Hematopoietic multipotent progenitor cell treated with erythropoietin and hydrocortisone succinate and interleukin-3 and kit ligand, for 15 days (in vitro differentiated cells): ENCODE measurements at places on chromosomes 7 and 10.

GRCh38 chr10:21352886-21353285, 172.6 kb downstream of the SKIDA1 start:
- no peak for DNase-seq

DNA sequence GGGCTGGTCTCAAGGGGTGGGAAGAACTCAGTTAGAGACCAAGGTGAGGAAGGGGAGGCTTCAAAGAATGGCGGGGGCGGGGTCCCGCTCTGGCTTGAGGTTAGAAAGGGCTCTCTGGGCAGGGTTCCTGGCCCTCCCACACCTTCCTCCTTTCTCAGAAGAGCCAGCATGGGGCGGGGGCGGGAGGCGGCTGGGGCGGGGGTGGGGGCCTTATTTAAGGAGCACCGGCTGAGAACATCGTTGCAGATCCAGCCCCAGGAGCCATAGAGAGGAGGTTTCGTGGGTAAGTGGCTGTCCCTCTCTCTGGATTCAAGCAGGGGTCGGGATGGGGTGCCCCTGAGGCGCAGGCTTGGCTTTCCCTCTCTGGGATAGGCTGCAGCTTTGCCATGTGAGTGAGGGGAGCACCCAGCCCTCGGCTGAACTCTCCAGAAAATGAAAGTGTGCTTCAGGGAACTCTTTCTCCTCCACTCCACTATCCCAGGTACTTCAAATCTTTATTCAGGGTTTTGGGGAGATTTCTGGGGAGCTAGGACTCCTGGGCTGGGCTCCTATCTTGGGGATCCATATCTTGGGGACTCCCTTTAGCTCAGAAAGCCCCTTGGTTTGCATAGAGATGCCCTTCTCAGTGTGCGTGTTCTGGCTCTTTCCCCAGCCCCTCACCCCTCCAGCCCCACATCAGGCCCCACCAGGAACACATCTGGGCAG, 3.3 kb upstream of the CUEDC2 start:
- DNase-seq, result no peak

DNA sequence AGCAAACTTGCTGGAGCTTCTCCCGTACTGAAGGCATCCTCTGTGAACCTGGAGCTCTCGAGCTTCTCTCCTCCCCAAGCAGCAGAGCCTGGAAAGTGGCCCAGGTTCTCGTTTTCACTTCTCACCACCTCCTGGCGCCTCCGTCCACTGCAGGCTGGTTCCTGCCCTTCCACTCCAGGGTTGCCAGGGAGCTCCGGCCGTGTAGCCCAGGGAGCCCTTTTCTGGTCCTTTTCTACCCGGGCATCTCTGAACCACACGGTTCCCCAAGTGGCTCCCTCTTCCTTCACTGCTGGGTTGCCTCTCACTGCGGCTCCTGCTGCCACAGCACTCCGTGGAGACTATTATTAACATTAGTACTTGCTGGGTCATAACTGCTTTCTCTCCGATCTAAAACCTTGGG, 208.6 kb upstream of the PPP2R2D start:
- DNase-seq, result no peak

DNA sequence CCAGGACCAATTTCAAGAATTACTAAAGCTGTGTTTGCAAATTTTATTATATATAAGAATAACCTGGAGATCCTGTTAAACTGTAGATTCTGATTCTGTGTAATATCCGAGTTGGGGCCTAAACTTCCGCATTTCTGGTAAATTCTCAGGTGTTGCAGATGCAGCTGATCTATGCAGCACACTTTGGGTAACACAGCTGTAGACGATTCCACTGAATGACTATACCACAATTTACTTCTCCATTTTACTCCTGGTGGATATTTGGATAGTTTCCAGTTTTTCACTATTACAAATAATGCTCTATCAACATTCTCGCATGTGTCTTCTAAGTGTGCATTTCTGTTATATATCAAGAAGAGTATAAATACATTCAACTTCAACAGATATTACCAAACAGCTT, 7.5 kb downstream of the GDI2 start:
- DNase-seq, result no peak

DNA sequence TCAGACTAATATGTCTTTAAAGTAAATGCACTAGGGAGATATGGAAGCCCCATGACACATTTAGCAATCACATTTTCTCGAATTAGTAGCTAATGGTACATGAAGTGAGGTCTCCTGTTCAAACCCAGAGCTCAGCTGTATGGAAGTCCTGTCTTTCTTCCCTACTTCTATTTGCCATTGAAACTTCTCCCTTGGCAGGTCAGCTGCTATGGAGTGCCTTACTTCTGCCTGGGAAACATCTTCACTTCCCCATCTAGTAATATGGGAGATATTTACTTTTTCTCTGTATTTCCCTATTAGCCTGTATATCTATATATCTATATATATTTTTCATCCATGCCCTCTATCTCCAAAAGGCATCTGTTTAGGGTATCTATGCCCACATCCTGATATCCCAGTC, 225.3 kb upstream of the INHBA start:
- DNase-seq, result no peak

DNA sequence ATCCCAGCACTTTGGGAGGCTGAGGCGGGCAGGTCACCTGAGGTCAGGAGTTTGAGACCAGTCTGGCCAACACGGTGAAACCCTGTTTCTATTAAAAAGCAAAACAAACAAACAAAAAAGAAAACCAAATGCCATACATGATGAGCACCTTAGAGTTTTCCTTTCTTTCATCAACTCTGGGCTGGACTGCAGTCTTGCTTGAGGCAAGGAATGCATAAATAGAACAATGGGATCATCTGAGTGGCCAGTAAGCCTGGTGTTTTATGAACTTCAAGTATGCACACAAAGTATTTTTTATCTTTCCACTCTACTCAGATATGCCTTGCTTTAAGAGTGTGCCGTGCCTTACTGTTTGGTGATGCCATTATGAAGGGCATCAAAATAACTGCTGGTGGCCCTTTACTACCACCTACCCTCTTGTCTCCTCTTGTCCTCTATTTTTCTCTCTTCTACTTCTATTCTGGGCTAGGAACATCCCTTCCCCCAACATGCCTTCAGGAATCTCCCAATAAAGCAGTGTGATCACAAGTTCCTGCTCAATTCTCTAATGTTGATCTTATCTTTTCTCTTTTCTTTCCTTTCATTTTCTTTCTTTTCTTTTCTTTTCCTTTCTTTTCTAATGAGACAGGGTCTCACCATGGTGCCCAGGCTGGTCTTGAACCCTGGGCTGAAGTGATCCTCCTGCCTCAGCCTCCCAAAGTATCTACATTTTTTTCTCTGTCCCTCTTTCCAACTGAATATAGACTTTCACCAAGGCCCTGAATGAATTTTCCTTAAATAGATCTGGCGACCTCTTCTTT, 10.2 kb downstream of the SCD start:
- no peak for DNase-seq

DNA sequence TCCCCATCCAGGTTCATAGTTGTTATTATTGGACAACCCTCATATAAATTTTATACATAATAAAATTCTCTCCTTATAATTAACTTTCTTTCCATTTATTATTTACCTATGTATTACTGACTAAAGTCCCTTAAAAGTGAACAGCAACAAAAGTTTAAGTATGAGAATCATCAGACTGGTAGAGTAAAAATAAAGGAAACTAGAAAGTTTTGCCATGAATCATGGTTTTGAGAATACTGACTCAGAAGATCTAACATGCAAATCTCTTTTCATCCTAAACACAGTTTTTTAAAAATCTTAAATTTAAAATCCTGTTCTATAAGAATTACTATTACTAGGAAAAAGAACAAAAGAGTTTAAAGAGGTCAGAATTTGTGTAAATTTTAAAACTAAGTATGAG, 32.1 kb downstream of the HERC4 start:
- no peak for DNase-seq

DNA sequence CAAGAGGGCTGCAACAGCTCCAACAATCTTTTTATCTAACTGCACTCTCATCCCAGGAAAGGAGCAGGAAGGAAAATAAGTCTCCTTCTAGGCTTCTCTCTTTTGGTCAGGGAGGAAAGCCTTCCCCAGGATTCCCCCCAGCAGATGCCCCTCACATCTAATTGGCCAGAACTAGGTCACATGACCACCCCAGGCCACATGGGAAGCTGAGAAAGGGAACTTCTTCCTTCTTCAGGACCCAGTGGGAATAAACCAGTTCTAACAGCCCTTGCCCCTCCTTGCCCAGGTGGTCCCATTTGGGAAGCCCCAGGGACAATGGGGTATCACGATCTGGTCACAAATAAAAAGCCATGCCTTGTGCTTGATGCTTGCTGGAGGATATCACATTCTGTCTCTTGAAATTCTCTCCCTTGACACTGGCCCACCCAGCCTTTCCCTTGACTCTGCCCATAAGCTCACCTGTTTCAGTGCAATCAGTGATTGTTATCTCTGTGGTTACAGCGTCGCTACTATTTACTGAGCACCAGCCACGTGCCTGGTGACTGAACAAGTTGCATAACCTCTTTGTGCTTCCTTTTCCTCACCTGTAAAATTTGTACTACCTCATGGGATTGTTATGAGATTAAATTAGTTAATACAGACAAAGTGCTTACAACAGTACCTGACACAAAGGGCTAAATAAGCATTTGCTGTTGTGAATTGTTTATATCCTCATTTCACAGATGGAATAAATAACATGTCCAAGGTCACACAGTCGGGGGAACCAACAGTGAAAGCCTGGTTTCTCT, 9.0 kb upstream of the TACR2 start:
- DNase-seq, result no peak

DNA sequence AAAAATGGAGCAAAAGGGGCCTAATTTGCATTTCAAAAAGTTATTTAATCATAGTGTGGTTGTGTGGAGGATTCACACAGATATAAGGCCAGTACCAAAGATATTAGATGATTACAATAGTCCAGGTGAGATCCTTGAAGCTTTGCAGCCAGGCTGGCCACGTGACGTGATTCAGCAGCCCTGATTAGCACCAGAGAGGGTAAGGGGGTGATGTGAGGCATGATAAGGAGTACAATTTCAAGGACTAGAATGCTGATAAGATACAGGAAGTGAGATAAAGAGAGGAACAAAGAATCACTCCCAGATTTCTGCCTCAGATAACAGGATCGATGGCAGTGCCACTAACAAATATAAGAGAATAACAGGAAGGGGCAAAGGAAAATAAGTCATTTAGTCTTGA, 108.4 kb upstream of the PALS2 start:
- no peak for DNase-seq

DNA sequence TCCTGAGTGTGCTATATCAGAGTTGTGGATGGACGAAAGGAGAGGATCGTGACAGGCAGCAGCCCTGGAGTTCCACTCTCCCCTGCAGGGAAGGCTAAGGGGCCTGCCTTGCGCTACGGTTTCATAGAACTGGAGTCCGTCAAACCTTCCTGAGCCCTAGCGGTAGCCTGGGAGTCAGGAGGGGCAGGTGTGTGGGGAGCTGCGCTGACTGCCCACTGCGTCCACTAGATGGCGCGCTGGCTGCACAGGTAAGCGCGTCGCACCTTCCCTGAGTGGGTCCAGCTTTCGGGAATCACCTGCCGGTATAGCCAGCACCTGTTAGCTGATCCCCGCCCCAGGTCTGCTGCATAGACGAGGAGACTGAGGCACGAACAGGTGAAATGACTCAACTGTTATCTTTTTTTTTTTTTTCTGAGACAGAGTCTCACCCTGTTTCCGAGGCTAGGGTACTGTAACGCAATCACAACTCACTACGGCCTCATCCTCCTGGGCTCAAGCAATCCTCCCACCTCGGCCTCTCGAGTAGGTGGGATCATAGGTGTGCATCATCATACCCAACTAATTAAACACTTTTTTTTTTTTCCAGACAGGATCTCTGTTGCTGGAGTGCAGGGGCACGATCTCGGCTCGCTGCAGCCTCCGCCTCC, 20.2 kb upstream of the BAIAP2L1 start:
- DNase-seq, result peak; percentile 56

GRCh38 chr10:101682172-101682825, 12.7 kb downstream of the FBXW4 start:
- no peak for DNase-seq

DNA sequence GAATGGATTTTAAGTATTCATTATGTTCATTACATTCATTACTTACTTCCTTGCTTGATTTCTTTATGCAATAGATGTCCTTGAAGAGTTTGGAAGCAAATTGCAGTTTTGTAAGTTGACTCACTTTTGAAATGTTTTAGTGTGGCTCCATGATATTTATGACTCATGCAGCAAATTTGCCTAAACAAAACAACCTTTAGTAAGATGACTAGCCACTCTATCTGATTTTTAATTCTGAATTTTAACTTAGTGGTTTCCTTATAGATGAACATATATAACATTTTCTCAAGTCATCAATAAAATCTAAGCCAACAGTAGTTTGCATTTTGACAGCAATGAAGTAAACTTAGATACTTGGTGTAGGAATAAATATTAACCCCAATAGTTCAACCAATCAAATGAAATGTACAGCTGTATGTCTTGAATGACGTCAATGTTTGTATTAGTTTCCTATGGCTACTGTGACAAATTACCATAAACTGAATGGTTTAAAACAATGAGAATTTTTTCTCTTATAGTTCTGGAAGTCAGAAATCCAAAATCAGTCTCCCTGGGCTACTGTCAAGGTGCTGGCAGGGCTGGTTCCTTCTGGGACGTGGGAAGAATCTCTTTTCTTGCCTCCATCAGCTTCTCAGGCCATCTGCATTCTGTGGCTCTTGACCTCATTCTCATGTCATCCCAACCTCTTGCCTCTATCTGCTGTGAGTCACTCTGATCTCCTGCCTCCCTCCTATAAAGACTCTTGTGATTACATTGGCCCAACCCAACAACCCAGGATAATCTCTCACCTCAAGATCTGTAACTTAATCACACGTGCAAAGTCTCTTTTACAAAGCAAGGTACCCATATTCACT, 73.4 kb downstream of the AHR start:
- DNase-seq, result no peak

DNA sequence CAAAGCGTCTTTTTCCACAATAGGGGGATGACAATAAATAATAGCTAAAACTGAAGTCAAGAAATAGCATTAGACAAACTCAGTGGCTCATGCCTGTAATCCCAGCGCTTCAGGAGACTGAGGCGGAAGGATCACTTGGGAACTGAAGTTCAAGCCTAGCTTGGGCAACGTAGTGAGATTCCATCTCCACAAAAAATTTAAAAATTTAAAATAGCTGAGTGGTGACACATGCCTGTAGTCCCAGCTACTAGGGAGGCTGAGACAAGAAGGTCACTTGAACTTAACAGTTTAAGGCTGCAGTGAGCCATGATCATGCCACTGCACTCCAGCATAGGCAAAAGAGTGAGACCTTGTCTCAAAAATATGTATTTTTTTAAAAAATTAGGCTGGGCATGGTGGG, 107.9 kb downstream of the AKR1D1 start:
- no peak for DNase-seq
